ENCODE measurements at places on chromosomes 11 and 22.
A peak's percentile ranks its signal among the peaks of the same experiment; 100 is the strongest.

DNA sequence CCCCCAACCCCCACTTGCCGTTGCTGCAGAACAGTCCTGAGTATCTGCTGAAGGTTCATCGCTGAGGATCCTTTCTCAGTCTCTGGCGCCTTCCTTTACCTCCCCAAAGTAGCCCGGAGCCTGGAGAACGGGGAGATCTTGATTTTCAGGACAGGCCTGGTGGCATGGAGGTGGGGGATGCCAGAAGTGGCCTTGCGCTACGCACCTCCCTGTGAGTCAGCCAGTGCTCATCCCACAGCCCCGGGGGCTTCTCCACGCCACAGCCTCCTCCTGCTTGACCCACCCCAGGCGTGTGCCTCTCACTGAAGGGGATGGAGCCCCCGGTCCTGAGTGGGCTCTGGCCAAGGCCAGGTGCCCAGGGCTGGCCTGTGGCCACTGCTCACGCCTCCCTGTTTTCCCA is 339.6 kb downstream of the TBC1D22A start:
- no peak for DNase-seq

GRCh38 chr22:19117111-19117512 is 5.1 kb downstream of the DGCR2 start:
- no peak for DNase-seq

GRCh38 chr11:70587075-70587389 is 188.7 kb downstream of the CTTN start:
- DNase-seq, result no peak

DNA sequence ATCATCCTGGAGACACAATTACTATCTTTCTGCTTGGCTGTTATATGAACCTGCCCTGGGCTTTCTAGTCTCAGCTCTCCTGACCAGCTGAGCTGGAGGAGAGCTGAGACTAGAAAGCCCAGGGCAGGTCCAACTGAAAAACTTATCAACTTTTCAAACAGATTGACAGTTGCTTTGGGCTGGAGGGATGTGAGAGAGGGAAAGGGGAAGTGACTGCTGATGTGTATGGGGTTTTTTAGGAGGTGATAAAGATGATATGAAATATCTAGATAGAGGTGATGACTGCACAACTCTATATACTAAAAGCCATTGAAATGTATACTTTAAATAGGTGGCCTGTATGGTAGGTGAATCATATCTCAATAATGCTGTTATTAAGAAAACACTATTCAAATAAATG is 60.2 kb upstream of the CHRM4 start:
- DNase-seq, result no peak

GRCh38 chr22:34946339-34946985 is 119.5 kb upstream of the ISX start:
- no peak for DNase-seq

- no peak for DNase-seq
These were observed 7.3 kb downstream of the ADORA2A start for GRCh38 chr22:24434471-24435322.

DNA sequence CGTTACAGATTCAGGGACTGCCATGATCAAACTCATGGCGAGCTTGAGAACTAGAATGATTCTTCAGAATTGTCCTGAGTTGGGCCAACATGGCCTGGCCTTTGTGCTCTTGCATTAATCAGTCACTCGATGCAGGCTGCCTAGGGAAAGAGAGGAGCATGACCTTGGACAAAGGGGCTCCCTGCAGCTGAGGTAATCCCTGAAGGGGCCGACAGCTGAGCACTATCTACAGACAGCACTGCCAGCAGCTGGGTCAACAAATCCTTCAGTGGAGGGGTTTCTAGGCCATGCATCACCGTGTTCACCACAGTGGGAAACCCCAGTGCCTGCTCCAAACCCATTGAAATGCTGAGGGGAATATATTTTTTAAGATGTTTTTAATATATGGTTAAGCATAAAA is 159.5 kb upstream of the POU2AF2 start:
- no peak for DNase-seq

- DNase-seq, result no peak
These were observed 4.9 kb downstream of the OR52K2 start for GRCh38 chr11:4454021-4454420.

DNA sequence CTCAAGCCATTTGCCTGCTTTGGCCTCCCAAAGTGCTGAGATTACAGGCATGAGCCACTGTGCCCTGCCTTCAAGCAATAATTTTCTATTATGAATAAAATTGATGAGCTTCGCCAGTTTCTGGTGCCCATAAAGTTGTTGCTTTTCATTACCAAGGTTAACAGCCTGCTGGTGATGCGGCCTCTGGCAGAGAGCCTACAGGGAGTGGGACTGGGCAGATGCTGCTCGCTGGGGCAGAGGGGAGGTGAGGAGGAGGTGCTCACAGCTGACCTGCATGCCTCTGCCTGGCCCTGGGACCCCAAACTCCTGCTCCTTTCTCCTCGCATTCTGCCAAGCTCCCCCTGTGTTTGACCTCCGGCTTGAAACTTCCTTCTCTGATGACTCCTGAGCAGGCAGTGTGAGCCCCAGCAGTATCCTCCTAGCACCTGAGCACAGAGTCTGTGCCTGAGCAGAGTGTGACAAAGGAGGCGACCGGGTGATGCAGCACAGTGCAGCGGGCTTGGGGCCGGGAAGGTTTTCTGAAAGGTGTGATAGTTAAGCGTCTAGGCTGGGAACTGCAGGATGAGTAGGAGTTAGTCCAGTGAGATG is 56.1 kb upstream of the B3GAT1 start:
- DNase-seq, result no peak

DNA sequence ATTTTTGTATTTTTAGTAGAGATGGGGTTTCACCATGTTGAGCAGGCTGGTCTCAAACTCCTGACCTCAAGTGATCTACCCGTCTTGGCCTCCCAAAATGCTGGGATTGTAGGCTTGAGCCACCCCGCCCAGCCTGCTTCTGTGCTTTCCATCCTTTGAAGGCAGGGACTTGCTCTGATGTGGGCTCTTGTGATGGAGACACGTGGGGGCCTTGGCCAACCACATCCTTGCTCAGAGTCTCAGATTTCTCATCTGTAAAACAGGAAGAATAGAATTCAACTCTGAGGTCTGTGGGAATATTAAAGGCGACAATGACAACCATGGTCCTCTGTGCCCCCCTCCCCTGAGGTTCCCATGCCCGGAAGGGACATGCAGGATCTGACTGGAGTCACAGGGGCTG is 3.8 kb upstream of the GGA1 start:
- no peak for DNase-seq

GRCh38 chr11:114162719-114163123 is 103.2 kb downstream of the ZBTB16 start:
- DNase-seq, result peak; percentile 50
